Tongue (tissue), 3 donors: ENCODE measurements at places on chromosomes 5 and 9. TPM values are rescaled to one million over a fixed set of nuclear protein-coding genes. Genes with fewer than 3 reads are reported as not detected.

SUSD3 gene
- 3.7 TPM for total RNA-seq

SERINC5 gene
- 30.6 TPM for total RNA-seq

NEUROG1 gene
- not detected for total RNA-seq

NUTM2F gene
- total RNA-seq, result not detected

EQTN gene
- total RNA-seq, result 0.51 TPM

ELL2 gene
- 59.6 TPM for total RNA-seq

ARID3C gene
- 0.31 TPM for total RNA-seq

NRARP gene
- total RNA-seq, result 18.8 TPM

N4BP3 gene
- total RNA-seq, result 22.1 TPM

IRGM gene
- total RNA-seq, result not detected

PFN3 gene
- not detected for total RNA-seq

HCN1 gene
- total RNA-seq, result 0.21 TPM

GALT gene
- 27.2 TPM for total RNA-seq

GHR gene
- total RNA-seq, result 13.4 TPM

GCNT4 gene
- total RNA-seq, result 0.82 TPM

HTR4 gene
- not detected for total RNA-seq

ANKRD34B gene
- total RNA-seq, result not detected
